NCI-H1105 (cell line): ENCODE measurements at places on chromosomes 4 and X.
A peak's percentile ranks its signal among the peaks of the same experiment; 100 is the strongest.

GRCh38 chr4:8834681-8835220 is 36.9 kb downstream of the HMX1 start:
- DNase-seq = no peak

- DNase-seq = no peak
Observed at GRCh38 chrX:45712067-45712466, 511.4 kb upstream of the DIPK2B start.

- DNase-seq = peak; percentile 68
Observed at GRCh38 chrX:102599084-102599950, at the start of gene ARMCX5. Gene ARMCX5 (plus strand): TSS chrX:102599515. CDS start chrX:102602142, 2,627 bp downstream.

GRCh38 chrX:56498756-56499155 is 64.7 kb upstream of the UBQLN2 start:
- no peak for DNase-seq

DNA sequence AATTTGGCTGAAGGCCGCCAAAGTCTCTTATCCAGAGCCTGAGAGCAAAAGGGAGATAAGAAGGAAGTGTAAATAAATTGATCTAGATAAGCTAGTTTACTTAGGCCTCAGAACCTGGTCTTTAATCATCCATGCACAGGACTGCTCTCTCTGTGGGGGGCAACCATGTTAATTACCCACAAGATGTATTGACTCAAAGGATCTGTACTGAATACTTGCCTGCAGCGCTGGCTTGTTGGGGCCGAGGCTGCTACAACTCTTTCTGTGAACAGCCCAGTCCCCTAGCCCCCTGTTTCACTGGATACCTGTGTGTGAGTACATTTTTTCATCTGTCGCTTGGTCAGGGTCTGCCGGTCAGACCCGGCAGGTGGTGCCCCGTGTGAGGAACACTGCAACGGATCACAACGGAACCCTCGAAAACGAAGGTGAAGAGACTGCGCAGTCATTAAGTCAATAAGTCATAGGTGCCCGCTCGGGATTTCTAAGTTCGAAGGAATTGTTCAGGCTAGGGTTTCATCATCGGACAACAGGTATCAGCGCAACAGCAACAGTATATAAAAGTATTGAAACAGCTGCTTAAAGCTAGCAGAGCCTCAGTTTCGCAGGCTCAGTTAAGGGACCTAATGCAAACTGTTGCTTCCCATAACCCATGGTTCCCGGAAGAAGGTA is 8.3 kb downstream of the MAGEA11 start:
- no peak for DNase-seq

GRCh38 chr4:6047130-6047673 is 29.0 kb upstream of the C4orf50 start:
- no peak for DNase-seq

GRCh38 chrX:70878902-70879301 is 29.6 kb downstream of the TEX11 start:
- DNase-seq = no peak

DNA sequence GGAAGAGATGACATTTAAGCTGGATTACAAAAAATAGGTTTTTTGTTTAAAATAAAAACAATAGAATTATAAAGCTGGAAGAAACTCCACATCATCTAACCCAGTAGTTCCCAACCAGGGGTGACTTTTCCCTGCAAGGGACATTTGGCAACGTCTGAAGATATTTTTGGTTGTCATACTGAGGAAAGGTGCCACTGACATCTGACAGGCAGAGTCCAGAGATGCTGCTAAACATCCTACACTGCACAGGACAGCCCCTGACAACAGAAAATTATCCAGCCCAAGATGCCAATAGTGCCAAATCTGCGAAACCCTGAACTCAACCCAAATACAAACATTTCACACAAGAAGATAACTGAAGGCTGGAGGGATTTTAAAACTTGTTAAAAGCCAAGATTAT is 18.5 kb downstream of the TAB3 start:
- no peak for DNase-seq

DNA sequence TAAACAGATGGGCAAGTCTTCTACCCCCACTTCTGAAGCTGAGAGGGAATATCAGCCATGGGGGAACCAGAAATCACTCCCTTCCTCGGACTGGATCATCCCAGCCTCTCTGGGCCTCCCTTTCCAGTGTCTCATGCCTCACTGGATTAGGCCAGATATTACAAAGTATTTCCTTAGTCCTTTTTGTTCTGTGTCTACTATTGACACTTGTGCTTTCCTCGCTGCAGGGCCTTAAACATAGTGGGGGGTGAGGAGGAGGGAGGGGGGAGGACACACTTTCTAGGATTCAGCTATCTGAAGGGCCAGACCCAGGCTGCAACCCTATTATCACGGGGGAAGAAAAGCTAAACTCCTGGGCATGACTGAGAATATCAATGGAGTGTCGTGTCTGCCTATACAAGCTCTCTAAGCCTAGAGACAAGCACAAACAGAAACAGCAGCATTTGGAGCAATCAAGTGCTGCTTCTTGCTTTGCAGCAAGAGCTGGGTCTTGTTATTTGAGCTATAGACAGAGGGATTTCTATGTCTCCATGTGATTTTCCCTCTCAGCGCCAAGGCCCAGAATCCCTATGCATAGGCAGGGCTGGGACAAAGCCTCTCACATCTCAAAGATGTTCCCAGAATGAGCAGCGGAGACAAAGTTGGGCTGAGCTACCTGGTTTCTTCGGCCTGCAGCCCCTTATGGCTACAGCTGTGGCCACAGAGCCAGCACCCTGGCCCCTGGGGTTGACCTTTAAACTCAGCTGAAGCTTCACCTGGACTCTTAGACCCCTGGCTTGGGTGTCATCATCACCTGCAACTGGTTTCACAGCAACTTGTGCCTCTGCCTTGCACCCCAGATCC is 20.2 kb downstream of the PJA1 start:
- DNase-seq = no peak

DNA sequence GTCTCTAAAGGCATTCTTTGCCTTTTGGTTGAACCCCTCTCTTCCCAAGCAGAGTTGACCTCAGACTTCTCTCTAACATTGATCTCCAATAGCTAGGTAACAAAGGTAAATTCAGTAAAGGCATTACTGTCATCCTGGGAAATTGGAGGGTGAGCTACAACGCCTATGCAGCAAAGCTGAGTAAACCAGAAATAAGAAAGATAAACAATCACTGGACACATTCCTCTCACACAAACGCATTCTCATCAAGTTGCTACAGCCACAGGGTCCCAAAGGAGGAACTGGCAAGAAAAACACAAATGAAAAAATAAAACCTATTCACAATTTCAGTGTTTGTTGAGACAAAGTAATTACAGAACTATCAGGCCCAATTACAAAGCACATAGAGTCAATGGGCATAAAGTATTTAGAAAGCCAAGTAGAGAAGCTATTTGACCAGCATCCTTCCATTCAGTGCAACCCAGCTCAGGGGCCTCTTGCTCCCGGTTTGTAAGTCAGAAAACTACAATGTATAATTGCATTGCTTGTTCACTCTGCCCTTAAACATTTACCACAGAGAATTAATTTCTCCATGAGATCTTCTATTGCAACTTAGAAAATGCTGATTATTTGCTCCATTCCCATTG is 967.7 kb downstream of the PCDH7 start:
- DNase-seq = no peak

- peak; percentile 37 for DNase-seq
Observed at GRCh38 chr4:182023469-182023868, 219.7 kb upstream of the TENM3 start.

DNA sequence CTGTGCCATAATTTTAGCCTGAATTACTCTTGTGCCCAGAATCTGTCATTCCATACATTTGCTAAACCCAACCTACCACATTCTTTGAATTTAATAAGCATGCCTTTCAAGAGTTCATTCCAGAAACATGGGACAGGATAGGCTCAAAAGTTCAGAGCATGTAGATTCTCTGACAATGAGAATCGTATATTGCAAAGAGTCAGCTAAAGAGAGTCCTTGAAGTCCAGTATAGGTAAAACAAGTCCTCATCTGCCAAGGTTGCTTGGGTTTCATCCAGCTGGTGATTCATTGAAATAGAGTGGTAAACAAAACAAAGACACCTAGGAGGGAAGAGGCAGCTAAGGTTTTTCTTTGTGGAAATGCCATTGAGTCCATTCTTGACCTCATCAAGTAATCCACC is 249.3 kb upstream of the DIPK2B start:
- no peak for DNase-seq

GRCh38 chr4:79977131-79977840 is 95.7 kb downstream of the ANTXR2 start:
- no peak for DNase-seq

DNA sequence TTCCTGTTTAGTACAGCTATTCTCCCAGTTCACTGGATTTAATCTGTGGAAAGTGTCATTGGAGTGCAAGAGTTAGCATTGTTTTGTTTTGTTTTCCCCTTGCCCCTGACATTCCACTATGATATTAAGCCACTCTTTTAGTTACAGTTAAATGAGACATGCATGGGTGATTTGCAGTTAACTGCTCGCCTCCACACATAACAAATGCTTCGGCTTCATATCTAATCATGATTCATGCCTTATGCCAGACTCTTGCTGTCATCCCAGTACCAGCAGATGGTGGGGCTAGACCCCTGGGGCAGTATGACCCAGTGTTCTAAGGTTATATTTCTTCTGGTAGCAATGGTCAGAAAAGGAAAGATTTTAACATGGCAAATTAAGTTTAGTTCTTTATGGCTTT is 80.1 kb downstream of the RAP1GDS1 start:
- no peak for DNase-seq

- no peak for DNase-seq
Observed at GRCh38 chrX:9352694-9353411, 112.0 kb upstream of the TBL1X start.

DNA sequence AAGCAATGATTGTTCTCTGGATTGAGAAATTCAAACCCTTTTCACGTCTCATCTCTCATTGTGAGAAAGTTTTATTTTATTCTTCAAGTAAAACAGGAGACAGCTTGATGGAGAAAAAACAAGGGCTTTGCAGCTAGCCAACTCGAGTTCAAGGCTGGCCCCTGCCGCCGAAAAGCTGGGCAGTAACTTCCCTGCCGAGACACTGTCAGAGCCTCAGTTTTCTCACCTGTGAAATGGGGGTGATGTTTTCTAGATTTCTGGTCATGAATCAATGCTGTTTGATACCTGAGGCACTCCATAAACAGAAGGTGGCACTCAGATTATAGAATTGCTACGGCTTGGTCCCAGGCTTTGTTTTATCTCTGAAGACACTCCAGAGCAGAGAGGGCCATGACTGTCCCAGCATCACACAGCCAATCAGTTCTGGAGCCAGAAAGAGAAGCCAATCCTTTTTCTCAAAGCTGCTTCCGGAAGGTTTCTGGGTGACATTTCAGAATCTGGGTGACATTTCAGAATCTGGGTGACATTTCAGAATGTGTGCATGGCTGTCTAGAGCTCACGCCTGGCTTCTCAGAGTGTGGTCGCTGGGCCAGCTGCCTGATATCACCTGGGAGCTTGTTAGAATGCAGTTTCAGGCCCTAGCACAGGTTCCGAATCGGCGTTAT is 33.2 kb downstream of the HMX1 start:
- no peak for DNase-seq

GRCh38 chrX:140723121-140723715 is 13.7 kb downstream of the LINC00632 start:
- DNase-seq = no peak

DNA sequence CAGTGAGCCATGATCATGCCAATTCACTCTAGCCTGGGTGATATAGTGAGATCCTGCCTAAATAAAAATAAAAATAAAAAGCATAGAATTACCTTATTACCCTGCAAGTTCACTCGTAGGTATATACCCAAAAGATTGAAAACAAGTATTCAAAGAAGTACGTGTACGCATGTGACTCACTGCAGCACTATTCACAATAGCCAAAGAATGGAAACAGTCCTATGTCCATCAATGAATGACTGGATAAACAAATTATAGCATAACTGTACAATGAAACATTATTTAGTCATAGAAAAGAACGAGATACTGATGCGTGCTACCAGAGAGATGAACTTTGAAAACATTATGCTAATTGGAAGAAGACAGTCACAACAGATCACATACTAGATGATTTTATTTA is 204.6 kb upstream of the DIAPH2 start:
- DNase-seq = no peak

DNA sequence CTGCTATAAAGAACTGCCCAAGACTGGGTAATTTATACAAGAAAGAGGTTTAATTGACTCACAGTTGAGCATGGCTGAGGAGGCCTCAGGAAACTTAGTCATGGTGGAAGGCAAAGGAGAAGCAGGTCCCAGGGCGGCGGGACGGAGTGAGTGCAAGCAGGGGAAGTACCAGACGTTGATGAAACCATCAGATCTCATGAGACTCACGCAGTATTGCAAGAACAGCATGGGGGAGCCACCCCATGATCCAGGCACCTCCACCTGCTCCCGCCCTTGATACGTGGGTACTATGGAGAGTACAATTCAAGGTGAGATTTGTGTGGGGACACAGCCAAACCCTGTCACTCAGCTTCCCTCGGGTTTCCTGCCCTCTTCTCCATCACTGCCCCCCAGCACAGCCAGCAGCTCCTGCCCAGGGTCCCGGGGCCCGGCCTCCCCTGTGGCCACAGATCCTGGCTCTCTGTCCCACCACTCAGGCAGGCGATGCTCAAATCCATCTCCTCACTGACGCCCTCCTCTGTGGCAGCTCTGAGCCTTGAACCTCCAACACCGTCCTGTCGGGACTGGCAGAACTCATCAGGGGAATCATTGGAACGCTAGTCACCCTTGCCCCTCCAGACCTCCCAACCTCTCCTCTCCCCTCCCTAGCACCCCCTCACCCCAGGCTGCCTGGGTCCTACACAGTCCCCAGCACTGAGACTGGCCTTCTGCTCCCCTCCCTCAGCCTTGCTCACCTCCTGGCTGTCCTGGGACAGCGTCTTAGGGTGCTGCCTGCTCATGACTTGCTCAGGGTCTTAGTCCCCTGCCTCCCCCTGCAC is 37.6 kb downstream of the FGFRL1 start:
- DNase-seq = no peak

DNA sequence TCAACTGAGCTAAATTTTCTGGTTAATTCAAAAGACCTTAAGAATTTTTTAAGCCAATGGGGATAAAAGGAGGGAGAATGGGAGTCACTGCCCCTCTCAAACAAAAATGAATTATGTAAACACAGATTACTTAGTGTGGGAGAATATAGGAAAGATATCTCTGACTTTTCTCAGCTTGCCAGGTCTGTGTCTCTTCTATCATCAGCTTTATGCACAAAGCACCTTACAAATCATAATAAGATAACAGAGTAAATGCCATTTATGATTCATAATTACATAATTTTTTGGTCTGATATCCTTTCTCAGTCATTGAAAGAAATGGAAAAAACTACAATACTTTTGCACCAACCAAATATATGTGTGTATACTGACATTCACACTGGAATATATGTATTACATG is 604.6 kb upstream of the FAM241A start:
- DNase-seq = no peak

GRCh38 chr4:123503698-123504363 is 107.2 kb downstream of the SPRY1 start:
- no peak for DNase-seq

GRCh38 chr4:26320538-26321372 is at the start of gene RBPJ:
Gene RBPJ (plus strand): TSS chr4:26321014. CDS start chr4:26321029, 15 bp downstream.
- peak; percentile 90 for DNase-seq

- DNase-seq = no peak
Observed at GRCh38 chrX:72078411-72078810, 53.3 kb downstream of the RTL5 start.

- no peak for DNase-seq
Observed at GRCh38 chrX:47232197-47232802, 509 bp upstream of the USP11 start.
